Amniotic epithelial cell (primary cell): ENCODE measurements at places on chromosomes 12 and 14.
A peak's percentile ranks its signal among the peaks of the same experiment; 100 is the strongest.

DNA sequence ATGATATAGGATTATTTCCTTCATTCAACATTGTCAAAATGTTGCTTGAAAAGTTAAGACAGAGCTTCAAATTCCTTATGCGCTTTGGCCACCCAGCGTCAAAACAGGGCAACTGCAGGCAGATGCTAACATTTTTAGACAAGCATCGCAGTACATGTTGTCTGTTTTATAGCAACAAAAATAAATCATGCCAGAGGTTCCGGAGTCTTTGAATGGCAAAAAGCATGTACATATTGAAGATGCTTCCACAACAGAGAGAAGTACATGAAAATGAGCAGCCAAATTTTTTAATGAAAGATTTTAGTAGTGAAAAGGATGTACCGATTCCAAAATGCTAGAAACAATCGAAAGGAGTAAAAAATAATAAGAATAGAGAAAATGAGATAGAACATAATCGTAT lies 49.8 kb upstream of the USP15 start:
- peak; percentile 71 for DNase-seq

DNA sequence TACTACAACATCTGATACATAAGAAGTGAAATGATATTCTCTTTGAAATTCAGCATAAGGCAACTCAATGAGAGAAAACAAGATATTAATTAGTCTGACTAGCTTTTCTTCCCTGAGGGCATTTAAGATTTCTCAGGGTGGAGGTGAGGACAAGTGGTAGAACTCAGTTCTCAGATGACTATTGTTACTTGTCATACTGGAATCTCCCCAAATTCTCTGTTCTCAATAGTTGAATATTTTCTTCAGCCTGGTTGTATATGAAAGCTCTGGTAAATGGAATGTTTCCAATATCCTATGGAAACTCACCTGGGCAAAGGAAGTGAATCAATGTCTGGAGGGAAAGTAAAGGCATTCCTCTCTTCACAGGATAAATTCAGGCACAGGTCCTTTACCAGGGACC lies 18.2 kb upstream of the ITGA5 start:
- no peak for DNase-seq

GRCh38 chr14:68884031-68885030 lies 91.5 kb upstream of the ZFP36L1 start:
- DNase-seq, result peak; percentile 79

DNA sequence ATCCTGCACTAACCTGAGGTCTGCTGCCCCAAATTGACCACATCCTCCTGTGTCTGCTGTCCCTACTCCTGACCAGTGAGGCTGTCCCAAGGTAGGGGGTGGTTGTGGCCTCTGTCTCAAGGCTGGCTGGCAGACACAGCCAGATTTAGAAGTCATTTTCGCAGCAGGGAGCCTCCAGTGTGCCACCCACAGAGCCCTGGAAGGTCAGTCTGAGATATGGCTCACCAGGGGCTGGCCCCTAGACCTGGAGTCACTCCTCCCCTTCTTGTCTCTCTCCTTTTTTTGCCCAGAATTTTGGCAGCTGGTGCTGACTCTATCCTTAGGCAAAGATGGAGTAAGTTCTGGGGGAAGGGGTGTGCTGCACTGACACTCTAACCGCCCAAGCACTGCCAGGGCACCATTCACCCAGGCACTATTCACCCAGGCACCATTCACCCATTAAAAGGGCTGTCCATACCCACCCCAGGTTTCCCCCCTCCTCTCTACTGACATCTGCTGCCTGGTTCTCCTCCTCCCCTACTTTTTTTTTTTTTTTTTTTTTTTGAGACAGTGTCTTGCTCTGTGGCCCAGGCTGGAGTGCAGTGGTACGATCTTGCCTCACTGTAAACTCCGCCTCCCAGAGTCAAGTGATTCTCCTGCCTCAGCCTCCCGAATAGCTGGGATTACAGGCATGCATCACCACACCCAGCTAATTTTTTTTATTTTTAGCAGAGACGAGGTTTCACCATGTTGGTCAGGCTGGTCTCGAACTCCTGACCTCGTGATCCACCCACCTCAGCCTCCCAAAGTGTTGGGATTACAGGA lies 7.7 kb downstream of the DDN start:
- no peak for DNase-seq

- DNase-seq, result no peak
Observed at GRCh38 chr14:103923863-103924262, 4.4 kb upstream of the TDRD9 start.

DNA sequence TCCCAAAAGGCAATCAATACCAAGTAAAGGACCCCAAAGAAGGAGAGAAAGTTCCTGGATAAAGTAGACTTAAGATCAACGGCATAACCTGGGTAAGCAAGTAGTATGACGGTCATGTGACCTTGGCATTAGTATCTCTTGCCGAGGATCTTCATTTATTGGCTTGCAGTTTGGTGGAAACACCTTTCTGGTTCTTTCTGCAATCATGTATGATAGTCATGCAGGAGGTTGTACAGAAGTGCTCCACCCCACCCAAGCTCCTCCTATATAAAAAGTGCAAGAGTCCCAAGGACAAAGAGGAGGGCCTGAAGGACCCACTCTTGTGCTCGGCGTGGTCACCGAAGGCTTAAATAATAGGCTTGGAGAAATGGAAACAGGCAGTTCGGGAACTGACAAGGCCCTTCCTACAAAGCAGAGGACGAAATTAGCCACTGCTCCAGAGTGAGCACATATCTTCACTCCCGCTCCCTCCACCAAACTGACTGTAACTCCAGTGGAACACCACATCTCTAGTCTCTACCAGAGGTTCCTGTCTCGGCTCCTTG lies 750 bp downstream of the CS start:
- no peak for DNase-seq

- DNase-seq, result no peak
Observed at GRCh38 chr12:97324471-97324870, 138.1 kb upstream of the RMST start.

DNA sequence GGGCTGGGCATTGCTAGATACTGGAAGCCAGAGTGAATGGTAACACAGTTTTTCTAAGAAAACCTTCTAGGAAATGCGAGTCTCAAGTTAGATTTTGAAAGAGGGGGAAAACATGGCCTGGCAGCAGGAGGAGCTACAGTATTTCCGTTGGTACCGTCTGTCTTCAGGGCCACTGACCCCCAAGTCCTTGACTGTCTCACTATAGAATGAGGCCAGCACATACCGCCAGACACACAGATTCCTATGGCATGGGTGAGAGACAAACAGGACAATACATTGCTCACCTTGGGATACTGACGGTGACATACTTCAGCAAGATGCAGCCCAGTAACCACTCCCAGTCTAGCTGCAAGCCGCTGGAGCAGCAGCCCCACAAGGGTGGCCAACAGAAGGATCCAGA lies 21.7 kb downstream of the SLC11A2 start:
- no peak for DNase-seq

DNA sequence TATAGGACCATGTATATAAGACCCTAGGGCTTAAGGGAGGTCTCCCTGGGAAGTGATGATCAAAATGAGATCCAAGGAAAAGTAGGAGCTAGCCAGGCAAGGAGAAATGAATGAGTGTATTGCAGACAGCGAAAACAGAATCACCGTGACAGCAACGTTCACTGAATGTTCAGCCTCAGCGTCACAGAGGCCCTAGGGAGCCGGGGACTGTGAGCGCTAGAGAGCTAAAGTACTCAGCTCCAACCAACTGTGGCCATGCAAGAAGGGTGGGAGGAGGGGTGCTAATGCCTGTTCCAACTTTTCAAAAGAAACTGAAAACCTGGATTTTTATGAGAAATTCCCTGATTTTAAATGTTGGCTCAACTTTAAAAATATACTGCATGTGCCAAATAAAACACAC lies 105.5 kb upstream of the CCND2 start:
- DNase-seq, result no peak

GRCh38 chr14:54672688-54673087 lies 105.8 kb downstream of the SAMD4A start:
- no peak for DNase-seq

GRCh38 chr12:124114316-124114715 lies 141.3 kb downstream of the ZNF664 start:
- DNase-seq, result no peak

GRCh38 chr14:26128931-26129671 lies 468.7 kb downstream of the NOVA1 start:
- no peak for DNase-seq

GRCh38 chr12:3269594-3269993 lies 192.4 kb downstream of the TSPAN9 start:
- no peak for DNase-seq

DNA sequence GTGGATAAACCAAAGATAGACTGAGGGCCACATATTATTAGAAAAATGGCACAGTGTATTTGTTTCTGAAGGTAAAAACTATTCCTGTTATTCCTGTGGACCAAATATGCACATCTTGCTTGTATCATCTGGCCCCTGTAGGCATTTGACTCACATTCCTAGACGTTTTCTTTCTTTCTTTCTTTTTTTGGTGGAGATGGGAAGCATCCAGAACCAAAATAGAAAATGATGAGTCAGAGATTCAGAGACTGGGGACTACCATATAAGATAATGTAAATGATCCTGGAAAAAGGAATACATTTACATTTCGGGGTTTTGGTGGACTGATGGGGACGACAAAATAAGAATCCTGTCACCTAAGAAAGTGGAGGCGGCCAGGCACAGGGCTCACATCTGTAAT lies 24.2 kb downstream of the TRIM9 start:
- DNase-seq, result no peak

DNA sequence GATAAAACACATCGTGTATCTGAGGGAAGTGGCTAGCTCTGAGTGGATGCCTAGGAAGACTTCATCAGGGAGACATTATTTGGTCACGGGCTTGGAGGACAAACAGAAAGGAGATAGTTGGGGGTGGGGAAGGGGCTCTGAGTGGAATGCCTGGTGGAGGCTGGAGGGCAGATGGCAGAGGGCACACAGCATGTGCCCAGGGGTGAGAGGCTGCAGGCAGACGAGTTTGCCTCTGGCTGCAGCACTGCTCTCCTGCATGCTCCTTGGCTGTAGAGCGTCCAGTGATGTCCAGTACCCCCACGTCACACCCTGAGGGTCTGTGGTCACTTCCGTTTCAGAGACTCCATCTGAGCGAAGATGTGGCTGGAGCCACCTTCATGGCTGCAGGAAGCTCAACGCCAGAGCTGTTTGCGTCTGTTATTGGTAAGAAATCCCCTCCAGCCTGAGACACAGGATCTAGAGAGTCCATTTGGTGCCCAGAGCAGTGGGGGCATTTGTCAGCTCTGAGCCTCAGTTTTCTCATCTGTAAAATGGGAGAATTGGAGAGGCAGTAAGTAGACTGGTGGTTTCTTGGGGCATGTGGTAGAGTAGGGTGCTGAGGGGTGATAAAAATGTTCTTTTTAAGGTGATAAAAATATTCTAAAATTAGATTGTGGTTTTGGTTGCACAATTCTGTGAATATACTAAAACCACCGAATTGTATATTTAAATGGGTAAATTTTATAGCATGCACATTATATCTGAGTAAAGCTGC lies 71.7 kb upstream of the RIN3 start:
- no peak for DNase-seq

GRCh38 chr14:19851365-19851764 lies 23.6 kb upstream of the OR4K2 start:
- no peak for DNase-seq

DNA sequence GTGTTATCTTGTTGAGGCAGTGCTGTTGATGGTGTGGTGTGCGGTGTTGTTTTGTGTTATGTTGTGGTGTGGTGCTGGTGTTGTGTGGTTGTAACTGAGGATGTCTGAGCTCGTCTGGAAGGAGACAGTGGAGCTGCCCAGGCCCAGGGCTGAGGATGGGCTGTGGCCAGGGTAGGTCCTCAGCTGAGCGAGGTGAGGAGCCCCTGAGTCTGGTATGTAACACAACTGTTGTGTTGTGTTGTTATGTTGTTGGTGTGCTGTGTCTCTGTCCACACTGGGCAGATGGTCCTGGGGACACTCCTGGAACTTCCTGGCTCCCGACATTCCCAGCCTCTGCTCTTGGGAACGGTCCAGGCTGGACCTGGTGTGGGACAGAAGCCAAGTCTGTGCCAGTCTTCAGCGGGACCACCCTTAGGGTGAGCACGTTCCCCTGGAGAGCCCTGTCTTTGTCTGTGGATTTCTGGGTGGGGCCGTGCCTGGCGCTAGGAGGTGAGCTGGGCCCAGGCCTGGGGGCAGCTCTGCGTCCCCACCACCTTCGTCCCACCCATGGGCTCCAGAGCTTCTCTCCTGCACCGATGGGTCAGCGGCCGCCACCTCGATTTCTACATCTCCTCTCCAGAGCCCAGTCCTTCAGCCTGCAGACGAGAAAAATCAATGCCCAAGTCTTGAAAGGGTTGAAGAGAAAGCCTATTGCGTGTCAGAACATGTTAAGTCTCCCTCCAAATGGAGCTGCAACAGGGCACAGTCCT lies 27.4 kb upstream of the SFSWAP start:
- no peak for DNase-seq

DNA sequence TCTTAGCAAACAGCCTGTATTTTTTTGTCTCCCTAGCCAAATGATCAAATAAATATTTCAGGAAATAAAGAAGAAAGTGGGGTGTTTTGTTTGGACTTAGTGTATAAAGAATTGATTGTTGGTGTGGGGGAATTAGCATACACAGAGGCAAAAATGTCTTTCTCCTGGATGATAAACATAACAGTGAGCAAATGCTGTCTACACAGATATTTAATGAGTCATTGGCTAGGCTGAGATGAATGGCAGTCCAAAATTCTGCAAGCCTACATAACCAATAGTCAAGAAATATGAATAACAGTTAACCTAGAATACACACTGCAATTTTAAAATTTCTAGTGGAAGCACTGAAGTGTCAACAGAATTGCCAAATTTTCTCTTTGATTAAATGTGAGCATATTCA lies 35.8 kb downstream of the MYF5 start:
- DNase-seq, result no peak

DNA sequence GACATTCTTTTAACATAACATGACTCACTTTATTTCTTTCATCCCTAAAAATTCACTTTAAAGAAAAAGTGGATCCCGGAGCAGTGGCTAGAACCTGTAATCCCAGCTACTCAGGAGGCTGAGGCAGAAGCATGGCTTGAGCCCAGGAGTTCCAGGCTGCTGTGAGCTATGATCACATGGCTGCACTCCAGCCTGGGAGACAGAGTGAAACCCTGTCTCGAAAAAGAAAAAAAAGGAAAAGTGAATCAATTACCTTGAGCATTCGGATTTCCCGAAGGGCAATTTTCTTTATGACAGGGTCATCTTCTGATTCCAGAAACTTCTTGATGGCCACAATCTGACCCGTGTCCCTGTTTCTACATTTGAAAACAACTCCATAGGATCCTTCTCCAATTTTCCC lies 1.2 kb downstream of the CDKL1 start:
- DNase-seq, result no peak

GRCh38 chr14:102866982-102867761 lies 55.3 kb upstream of the AMN start:
- no peak for DNase-seq

- DNase-seq, result no peak
Observed at GRCh38 chr12:54364413-54364812, at the start of gene GPR84. Gene GPR84 (minus strand): TSS chr12:54364486. CDS start chr12:54363851, 635 bp downstream.

- DNase-seq, result no peak
Observed at GRCh38 chr14:100710391-100710790, 16.3 kb upstream of the DLK1 start.
